ENCODE measurements at places on chromosomes 16 and 17.
A peak's percentile ranks its signal among the peaks of the same experiment; 100 is the strongest.

- H3K4me3 ChIP-seq = no peak overlapping the region
- no peaks in the 10 kb centered on the region for H3K4me1 ChIP-seq
- no peak for DNase-seq
- H3K27ac ChIP-seq = no peak overlapping the region
Observed at GRCh38 chr16:12067714-12068401, 91.3 kb downstream of the SNX29 start.

- no peak overlapping the region for H3K27ac ChIP-seq
- no peaks in the 10 kb centered on the region for H3K36me3 ChIP-seq
- no peak overlapping the region for H3K4me3 ChIP-seq
- no peaks in the 10 kb centered on the region for H3K27me3 ChIP-seq
- DNase-seq = peak; percentile 35
- H3K4me1 ChIP-seq = no peaks in the 10 kb centered on the region
Observed at GRCh38 chr16:8886593-8887430, 4.7 kb downstream of the LITAFD start.

GRCh38 chr16:81967358-81967757, 43.9 kb downstream of the SDR42E1 start:
- H3K27me3 ChIP-seq = no peaks in the 10 kb centered on the region

DNA sequence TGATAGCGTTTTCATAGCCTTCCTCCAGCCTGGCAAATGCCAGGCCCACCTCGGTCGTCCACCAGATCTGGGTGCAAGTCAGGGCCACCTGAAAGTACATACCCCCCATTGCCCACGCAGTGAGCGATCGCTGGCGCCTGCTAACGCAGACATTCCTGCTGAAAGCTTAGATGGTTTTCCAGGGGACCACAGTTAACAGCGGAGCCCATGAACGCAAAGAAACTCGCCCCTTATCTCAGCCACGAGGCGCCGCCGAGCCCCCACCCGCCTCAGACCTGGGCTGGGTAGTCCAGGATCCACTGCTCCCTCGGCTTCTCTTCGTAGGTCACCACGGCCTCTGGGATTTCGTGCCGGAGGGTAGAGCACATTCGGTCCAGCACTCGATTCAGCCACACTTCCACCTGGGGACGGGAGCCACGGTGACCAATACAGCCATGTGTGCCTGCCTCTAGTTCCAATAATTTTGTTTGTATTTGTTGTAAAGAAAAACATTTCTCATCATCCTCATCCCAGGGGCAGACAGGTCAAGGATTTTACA, 74.5 kb downstream of the DNAH17 start:
- no peak overlapping the region for H3K4me3 ChIP-seq
- no peaks in the 10 kb centered on the region for H3K36me3 ChIP-seq
- no peak for DNase-seq
- no peaks in the 10 kb centered on the region for H3K4me1 ChIP-seq

DNA sequence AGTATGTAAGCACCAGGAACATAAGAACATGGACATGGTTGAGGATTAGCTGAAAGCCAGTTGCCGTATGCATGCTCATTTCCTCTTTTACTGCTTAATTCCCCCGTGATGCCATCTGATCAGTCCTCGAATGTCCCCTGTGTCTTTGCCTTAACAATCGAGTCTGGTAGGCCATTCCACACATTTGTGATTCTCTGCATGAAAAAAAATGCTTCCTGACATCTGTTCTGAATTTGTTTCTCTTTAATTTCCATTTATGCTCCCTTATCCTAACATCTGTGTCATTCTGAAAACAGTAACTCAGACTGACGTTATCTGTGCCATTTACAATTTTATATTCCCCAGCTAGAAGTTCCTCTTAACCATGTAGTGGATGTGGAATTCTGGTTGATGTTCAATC, 158.2 kb upstream of the TOX3 start:
- no peaks in the 10 kb centered on the region for H3K27me3 ChIP-seq
- H3K27ac ChIP-seq = no peak overlapping the region
- H3K36me3 ChIP-seq = no peaks in the 10 kb centered on the region
- no peak for DNase-seq
- H3K4me1 ChIP-seq = no peaks in the 10 kb centered on the region

DNA sequence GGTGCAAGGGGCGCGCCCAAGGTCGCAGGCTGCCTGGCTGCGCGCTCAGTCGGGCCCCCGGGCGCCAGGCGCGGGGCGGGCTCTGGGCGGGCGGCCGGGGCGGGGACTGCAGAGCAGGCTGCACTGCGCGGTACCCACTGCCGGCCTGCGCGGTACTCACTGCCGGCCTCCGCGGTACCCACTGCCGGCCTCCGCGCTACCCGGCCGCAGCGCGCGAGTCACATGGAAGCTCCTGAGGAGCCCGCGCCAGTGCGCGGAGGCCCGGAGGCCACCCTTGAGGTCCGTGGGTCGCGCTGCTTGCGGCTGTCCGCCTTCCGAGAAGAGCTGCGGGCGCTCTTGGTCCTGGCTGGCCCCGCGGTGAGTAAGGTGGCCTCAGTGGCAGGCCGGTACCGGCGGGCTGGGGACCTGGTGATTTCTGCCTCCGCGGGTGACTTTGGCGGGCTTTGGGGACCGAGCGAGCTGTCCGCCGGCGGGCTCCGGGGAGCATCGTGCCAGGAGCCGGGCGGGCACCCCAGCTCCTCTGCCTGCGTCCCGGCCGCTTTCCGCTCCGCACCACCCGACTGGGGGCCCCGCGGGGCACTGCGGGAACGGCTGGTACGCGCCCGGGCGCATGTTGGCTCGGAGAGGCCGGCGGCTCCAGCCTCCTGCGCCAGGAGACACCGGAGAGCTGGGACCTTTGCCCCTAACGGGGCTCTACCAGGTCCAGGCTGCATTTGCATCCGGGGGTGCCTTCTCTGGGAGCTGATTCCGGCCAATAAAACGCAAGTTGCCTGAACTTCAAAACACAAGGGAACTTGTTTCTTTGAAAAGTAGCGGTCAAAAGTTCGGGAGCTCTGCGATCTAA, at the start of gene SLC47A1:
Gene SLC47A1 (plus strand): TSS at position 137 of the 844 bp plus-strand sequence. CDS start 86 bp downstream, at position 223.
- H3K4me3 ChIP-seq = peak within 1 kb of the TSS; percentile 75
- H3K36me3 ChIP-seq = no peaks in the 10 kb centered on the region
- H3K4me1 ChIP-seq = no peaks in the 10 kb centered on the region
- H3K27me3 ChIP-seq = no peaks in the 10 kb centered on the region
- peak; percentile 84 for DNase-seq

All from right lobe of liver (tissue), 6 donors.